ENCODE measurements at places on chromosomes 6 and 20. TPM values are rescaled to one million over a fixed set of nuclear protein-coding genes. Genes with fewer than 3 reads are reported as not detected.

The OR2H2 gene
- not detected for total RNA-seq

The PPP1R16B gene
- total RNA-seq: under 0.01 TPM

The KCNK15 gene
- 4.1 TPM for total RNA-seq

The PTK6 gene
- under 0.01 TPM for total RNA-seq

The TNFAIP3 gene
- 7.8 TPM for total RNA-seq

The BEND6 gene
- total RNA-seq: 12.6 TPM

Measured in fibroblast of lung (primary cell).